ENCODE measurements at places on chromosomes 4 and X.

- DNase-seq: no peak
Measured at GRCh38 chr4:30770049-30770549, 49.9 kb downstream of the PCDH7 start.

DNA sequence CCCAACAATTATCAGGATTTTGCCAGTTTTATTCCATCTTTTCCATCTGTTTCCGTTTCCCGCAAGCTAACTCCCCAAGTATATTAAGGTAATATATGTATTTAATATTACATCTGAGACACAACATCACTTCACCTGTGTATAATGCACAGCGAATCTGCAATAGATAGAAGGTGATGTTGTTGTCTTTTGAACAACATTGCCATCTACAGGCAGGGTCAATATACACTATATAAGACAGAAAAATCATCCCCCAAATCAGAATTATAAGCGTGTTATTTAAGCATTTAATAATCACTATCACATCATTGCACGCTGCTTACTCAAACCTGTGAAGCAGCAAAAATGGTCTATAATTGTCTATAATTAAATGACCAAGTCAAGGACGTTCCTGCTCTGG, 1115.5 kb downstream of the NLGN4X start:
- DNase-seq: no peak

DNA sequence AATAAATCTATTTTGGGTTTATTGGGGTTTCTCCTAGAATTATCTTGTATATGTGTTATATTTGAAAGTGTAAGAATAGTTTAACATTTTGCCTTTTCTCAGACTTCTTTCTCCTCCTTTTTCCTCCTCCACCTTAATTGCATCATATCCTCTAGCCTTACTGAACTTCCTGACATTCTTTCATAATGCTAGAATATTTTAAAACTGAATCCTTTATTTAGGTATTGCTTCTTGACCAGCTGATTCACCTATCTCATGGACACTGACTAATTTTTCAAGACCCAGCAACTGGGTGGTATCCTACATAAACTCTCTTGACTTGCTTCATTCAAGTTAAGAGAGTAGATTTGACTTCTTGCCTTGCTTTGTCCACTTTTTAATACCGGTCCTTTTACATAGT, 1508.9 kb downstream of the STIM2 start:
- DNase-seq: no peak

DNA sequence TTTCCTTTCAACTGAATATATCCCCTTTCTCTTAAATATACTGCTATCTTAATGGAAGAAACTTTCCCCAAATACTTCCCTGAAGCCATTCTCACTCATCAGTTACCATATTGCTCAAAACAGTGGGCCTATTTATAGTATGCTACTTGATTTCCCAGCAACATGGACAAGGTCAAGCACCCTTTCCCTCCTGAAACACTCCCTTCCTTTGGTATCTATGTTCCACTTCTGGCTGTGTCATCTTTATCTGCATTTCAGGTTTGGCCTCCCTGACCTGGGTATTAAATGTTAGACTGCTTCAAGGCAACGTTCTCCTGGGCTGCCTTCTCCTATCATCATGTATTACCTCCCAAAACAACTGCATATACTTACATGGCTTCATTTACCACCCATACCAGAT, 101.3 kb downstream of the ZAR1 start:
- DNase-seq: no peak

GRCh38 chr4:78584863-78585547, 33.4 kb downstream of the ANXA3 start:
- DNase-seq: no peak

DNA sequence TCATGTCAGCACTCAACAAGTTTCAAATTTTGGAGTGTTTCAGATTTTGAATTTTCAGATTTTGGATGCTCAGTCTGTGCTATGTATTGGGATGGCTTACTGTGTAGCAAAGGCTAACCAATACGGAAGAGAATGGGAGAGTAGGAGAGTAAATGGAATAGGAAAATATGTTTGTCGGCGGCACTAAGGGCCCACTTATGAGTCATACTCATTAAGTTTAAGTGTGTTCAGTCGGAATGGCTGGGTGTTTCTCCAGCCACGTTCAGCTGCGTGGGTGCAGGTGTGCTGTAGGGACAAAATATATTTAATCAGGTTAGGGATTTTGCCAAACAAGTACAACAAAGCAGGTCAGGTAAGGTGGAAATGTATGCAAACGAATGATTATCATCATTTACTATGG, 13.6 kb downstream of the FTHL17 start:
- DNase-seq: no peak

- DNase-seq: no peak
Measured at GRCh38 chrX:141733371-141733770, 34.8 kb upstream of the SPANXD start.

DNA sequence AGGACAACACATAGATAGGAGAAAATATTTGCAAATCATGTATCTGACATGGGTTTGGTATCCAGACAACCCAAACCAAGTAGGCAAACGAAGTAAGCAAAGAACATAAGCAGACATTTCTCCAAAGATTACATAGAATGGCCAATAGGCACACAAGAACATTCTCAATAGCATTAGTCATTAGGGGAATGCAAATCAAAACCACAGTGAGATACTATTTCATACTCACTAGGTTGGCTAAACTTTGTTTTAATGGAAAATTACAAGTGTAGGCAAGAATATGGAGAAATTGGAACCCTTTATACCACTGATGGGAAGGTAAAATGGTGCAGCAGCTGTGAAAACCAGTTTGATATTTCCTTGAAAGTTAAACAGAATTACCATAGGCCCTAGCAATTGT, 74.7 kb downstream of the CHRNA9 start:
- DNase-seq: no peak

GRCh38 chr4:90546114-90546513, 418.9 kb downstream of the CCSER1 start:
- DNase-seq: no peak

DNA sequence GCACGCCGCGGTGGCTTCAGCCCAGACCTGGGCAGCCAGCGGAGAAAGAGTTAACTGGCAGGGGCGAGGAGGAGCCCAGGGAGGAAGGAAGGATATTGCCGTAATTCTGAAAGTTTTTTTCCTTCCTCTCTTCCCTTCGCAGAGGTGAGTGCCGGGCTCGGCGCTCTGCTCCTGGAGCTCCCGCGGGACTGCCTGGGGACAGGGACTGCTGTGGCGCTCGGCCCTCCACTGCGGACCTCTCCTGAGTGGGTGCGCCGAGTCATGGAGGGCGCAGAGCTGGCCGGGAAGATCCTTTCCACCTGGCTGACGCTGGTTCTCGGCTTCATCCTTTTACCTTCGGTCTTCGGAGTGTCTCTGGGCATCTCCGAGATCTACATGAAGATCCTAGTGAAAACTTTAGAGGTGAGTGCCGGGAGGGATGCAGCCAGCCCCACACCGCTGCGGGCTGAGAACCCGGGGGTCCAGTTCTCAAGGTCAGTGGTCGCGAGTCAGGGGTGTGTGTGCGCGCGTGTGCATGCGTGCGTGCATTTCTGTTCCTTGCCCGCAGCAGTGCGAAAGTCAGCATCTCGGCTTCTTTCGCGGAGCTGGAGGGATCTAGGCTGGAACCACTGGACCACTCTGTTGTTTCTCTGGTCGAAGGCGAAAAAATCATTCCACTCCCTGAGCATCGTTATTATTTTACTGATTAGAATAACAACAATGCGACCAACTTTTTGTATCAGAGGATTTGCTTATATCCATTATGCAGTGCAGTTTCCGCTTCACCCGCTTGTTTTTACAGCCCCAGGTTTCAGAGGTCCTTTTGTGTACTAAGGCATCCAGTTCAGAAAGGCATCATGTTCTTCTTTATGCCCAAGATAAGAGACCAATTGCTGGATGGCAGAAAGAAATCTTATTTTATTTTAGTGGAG, 709 bp downstream of the GPAT3 start:
- DNase-seq: no peak

GRCh38 chrX:24969812-24970211, 46.0 kb downstream of the ARX start:
- no peak for DNase-seq

DNA sequence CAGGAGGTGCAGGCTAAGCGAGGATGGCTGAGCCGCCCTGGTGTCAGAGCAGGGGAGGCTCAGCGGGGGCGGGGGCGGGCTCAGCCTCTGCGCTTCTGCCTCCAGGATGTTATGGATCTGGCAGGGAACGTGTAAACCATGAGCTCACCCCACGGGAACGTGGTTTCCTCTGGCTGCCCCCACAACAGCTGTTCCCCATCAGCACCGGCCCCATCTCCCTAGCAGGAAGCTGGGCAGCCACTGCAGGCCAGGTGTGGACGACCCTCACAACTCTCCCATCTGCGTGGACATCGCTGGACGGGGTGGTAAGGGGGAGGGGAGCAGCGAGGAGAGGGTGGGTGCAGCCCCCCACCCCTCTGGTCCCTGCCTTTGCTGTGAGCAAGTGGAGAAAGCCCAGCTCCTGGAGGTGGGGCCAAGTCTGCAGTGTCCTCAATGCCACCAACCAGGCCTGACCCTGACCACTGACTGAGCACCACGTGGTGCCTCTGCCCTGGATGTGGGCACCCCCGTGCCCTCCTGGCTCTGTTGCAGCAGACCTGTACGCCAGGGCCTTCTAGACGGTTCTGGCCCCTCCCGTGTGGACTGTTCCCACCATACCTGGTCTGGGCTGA, 28.1 kb upstream of the SPON2 start:
- no peak for DNase-seq

DNA sequence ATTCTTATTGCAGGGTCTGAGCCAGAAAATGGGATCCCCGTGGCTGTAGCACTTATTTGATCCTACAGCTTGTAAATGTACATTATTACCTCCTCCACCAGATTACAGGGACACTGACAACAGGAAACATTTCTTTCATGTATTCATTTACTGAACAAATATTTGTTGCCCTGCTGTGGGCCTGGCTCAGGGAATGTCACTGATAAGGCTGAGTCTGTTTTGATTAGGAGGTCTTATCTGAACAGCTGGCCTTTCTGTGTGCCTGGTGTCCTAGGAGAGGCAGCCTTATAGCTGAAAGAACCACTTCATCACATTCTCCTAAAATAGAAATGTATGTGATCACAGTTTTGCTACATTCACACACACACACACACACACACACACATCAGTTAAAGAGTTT, 45.5 kb upstream of the PROM1 start:
- DNase-seq: no peak

- no peak for DNase-seq
Measured at GRCh38 chr4:105509291-105509690, 35.4 kb upstream of the PPA2 start.

GRCh38 chrX:147376601-147377422, 534.9 kb upstream of the FMR1 start:
- no peak for DNase-seq

DNA sequence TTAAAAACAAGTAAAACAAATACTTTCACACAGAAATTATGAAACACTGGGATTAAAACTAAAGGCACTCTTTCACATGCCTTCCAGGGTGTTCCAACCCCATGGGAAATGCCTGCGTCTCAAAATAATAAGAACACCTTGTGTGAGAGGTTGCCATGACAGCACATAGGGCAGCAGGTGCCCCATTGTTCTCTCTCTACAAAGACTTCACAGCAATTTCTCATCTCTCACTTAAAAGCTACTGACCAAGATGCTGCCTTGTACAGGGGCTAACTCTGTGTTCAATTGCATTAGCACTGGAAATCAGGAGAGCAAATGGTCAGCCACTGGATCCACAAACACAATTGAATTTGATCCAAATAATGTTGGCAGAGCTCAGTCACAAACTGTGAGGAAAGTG, 102.5 kb upstream of the GALNTL6 start:
- DNase-seq: no peak

GRCh38 chr4:91228659-91229058, 1075.1 kb upstream of the GRID2 start:
- no peak for DNase-seq

- DNase-seq: no peak
Measured at GRCh38 chr4:25367004-25367621, 9.9 kb upstream of the ANAPC4 start.

GRCh38 chr4:21765810-21766407, 182.7 kb downstream of the KCNIP4 start:
- no peak for DNase-seq

DNA sequence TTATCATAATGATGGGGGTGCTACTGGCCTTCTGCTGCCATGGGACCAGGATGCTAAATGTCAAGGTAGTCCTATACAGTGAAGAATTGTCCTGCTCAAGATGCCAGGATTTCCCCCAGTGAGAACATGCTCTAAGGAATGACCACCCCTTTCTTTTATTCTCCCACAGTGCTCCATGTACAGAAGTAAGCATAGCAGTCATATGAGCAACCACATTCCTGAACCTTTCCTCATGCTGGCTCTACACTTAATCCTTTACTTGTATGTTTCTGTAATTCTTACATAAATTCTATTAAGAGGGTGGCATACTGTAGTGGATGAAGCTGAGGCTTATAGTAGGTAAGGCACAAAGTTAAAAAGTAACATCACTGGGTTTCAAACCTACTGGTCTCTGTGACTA, 20.2 kb downstream of the CYP2U1 start:
- DNase-seq: no peak

DNA sequence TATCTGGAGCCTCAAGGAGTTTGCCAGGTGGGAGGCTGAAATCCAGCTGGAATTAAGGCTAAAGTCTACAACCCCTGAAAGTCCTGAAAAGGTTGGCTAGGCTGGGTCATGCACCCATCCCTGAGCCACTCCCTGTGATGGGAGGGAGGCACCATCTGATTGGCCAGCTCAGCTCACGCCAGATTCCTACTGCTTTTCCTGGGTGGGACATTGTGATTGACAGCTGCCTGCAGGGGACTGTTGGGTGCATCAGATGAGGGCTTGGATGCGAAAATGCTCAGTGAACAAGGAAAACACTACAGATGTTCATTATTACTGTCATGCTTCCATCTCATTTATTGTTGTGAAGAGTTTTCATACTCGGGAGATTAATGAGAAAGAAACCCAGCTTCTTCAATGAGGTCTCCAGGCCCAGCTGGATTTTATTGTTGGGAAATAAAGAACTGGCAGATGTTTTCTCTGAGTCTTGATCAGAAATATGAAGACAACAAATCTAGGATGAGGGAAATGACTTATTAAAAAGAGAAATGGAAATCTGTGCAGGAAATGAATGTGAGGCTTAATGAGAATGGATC, 185.9 kb downstream of the STK32B start:
- no peak for DNase-seq

DNA sequence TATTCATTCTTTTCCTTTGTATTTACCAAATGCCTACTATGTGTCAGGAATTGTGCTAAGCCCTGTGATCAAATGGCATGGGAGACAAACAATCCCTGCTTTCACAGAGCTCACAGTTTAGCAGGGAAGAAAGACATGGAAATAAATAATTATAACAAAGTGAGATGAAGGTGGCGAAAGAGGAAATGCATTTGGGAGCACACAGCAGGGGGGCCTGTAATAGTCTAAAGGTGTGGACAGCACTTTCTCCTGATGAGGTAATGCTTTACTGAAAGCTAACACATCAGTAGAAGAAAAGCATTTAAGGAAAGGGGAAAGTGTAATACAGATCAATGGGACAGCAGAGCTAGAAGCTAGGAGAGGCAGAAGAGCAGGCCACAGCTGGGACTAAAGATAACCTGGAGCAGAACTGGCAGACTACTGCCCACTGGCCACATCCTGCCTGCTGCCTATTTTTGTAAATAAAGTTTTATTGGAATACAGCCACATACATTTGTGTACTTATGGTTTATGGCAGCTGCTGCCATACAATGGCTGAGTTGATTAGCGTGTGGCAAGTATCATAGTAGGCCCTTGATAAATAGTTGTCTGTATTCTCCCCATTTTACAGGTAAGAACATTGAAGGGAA, 67.1 kb upstream of the TAPT1 start:
- DNase-seq: no peak

Measured in activated CD8-positive, alpha-beta memory T cell treated with anti-CD3 and anti-CD28 coated beads for 48 hours (primary cell).